H7 (cell line): ENCODE measurements at places on chromosomes 11 and 22.

- no peak for DNase-seq
These were observed 76.9 kb upstream of the CADM1 start for GRCh38 chr11:115580927-115581680.

DNA sequence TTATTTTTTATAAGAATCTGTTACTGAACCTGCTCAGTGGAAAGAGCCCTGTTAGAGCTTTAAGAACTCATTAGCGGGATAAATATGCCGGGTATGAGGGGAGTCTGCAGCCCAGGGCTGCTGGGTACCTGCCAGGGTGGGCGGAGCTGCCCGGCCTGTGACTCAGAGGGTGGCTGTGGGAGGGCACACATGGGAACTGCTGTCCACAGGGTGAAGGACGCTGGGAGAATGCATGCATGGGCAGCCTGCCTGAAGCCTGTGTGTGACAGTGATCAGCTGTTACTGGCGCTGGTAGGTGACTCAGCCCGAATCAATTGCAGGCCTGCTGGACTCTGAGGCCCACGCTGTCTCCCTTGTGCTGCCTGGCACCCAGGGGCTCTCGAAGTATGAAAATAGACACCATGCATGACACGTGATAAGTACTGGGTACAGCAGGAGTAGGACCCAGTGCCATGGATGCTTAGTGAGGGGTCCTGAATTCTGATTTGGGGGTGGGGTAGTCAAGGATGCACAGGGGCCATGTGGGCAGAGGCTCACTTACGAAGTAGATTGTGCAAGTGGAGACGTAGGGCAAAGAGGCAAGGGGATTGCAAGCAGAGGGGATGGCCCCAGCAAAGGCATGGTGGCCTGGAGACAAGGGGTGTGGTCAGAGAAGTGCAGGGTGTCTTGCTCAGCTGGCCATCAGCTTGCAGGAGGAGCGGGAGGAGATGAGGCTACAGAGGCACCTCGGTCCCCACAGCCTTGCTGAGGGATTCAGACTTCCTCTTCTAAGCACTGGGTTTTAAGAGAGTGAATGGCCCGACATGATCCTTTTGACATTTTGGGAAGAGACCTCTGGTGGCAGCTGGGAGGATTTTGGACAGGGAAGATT lies 36.5 kb downstream of the GRIK4 start:
- DNase-seq, result no peak

DNA sequence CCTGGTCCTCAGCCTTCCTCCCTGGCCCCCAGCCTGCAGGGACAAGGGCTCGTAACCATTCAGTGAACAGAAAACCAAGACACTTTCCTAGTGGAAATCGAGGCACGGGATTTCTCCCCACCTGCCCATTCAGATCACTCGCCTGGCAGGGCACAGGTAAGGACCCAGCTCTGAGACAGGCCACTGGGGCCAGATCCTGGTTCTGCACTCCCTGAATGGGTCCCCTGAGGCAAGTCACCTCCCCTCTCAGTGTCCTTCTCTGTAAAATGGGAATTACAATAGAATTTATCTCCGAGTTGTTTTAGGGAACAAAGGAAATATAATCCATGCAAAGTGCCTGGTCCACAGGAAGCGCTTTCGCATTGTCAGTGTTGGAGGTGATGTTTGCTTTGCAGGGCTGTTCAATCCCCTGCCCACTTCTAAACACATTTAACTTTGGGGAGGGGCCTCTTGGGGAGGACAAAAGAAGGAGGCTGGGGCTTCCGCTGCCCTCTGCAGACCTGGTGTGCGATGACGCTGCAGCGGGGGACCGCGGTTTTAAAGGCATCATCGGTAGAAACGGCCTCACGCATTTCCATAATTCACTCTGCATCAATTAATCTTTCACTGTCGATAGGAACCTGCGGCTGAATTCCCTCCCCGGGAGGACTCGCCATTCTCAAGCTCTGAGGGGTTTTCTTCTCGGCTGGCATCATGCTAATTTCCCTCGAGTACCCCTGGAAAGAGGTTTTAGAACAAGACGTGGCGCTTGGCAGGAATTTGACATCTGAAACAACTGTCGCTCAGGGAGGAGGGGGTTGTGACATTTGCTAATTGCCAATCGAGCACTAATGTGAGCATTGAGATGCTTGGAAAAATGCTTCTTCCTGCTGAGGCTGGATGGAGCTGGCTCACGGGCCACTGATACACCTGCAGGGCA lies 70.4 kb upstream of the FGF3 start:
- peak; percentile 83 for DNase-seq

- DNase-seq, result peak; percentile 58
These were observed 53.9 kb downstream of the MN1 start for GRCh38 chr22:27747396-27748221.

- no peak for DNase-seq
These were observed 12.0 kb upstream of the GAB2 start for GRCh38 chr11:78429660-78430059.

DNA sequence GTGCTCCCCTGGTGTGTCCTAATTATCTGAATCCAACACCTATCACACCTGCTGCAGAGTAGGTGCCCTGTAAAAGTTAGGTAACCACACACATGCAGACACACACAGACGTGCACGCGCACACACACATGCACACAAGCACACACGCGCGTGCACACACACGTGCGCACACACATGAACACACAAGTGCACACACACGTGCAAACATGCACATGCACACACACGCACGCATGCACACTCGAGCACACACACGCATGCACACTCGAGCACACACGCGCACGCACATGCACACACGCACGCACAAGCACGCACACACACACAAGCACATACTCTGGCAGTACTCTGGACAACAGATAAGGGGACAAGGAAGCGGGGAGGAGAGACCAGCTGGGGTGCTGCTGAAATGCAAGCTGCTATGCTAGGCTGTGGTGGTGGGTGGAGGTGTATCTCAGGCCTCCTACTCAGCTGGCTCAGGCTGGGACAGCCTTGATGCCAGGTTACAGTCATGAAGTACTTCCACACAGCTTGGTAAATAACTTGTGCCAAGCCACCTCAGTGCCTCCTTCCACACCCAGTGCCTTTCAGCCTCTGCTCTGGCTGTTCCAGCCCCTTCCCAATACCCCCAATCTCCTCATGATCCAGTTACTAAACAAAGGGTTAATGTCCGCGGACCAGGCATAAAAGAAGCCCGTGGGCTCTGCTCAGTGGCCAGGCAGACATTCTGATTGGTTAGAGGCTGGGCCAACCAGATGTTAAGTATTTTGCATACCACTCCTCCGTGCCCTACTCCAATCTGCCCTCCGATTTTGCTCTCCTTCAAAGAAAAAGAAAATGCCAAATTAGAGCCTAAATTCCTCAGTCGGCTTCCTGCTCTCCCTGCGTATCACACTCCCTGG lies 374.1 kb downstream of the TENM4 start:
- DNase-seq, result peak; percentile 91

DNA sequence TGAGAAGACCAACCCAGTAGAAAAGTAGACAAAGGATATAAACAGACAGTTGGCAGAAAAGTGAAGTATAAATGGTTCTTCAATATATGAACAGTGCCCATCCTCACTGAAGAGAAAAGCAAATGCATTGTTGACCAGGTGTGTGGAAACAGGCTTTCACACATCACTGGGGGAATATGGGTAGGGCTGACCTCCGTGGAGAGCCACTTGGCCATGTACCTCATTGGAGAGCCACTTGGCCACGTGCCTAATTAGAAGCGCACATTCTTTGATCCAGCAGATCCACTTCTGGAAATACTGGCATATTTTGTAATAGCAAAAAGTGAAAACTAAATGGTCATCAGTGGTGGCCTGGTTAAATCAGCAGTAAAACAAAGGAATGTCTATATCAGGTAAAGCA lies 43.2 kb downstream of the PPP6R3 start:
- DNase-seq, result no peak

- no peak for DNase-seq
These were observed 6.0 kb downstream of the MALAT1 start for GRCh38 chr11:65504674-65505465.

GRCh38 chr22:49749885-49750510 lies 77.7 kb downstream of the BRD1 start:
- peak; percentile 53 for DNase-seq

GRCh38 chr11:62909107-62909894 lies 11.9 kb downstream of the CHRM1 start:
- DNase-seq, result peak; percentile 95

- DNase-seq, result no peak
These were observed 74.4 kb downstream of the WNT11 start for GRCh38 chr11:76131671-76132631.

- no peak for DNase-seq
These were observed 389.1 kb downstream of the AASDHPPT start for GRCh38 chr11:106466521-106467080.

- no peak for DNase-seq
These were observed 21.2 kb downstream of the PTPRJ start for GRCh38 chr11:48001438-48002021.

DNA sequence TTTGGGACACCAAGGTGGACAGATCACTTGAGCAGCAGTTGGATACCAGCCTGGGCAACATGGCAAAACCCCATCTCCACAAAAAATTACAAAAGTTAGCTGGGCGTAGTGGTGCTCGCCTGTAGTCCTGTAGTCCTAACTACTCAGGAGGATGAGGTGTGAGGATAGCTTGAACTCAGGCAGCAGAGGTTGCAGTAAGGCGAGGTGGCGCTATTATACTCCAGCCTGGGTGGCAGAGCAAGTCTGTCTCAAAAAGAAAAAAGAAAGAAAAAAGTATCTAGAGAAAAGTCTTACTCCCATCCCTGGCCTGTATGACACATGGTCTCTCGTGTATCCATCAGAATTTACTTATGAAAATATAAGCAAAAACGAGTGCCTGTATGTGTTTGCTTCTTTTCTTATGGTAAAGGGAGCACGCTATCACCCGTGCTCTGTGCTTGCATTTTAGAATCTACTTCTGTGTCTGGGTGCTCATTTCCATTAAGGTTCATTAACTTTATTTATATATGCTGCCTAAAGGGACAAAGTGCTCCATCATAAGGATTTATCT lies 15.4 kb upstream of the CPT1A start:
- DNase-seq, result no peak

DNA sequence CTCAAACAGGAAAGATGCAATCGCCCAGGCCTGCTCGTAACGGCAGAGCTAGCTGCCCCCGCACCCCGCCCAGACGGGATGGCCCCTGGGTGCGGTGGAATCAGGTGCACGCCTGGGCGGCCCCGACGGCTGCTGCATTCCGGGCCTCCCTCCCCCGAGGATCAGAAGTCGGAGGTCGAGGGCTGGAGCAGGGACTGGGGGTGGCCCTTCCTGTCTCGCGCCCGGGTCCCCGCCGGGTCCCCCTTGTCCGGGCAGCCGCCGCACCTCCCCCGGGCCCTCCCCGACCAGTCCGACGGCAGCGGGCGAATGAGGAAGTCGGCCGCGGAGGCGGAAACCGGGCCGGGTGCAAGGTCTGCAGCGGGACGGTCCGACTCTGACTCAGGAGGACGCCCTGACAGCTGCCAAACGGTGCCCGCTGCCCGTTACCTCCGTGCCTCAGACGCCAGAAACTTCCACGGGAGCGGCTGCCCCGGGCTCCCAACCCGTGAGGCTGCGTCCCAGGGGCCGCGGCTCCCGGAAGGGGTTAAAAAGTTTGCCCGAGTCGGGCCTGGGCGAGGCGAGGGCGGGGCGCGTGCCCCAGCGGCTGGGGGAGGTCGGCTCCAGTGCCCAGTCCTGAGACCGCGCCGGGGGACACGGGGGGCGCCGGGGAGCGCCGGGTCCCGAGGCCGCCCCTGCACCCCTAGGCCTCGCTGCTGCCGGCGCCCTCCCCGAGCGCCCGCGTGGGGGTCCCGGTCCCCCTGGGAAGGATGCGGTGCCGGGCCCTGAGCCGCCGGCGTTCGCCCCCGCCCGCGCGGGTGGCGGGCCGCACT lies 663 bp downstream of the MYH9 start:
- peak; percentile 77 for DNase-seq

- DNase-seq, result peak; percentile 70
These were observed 15.6 kb upstream of the INCENP start for GRCh38 chr11:62108017-62108750.

DNA sequence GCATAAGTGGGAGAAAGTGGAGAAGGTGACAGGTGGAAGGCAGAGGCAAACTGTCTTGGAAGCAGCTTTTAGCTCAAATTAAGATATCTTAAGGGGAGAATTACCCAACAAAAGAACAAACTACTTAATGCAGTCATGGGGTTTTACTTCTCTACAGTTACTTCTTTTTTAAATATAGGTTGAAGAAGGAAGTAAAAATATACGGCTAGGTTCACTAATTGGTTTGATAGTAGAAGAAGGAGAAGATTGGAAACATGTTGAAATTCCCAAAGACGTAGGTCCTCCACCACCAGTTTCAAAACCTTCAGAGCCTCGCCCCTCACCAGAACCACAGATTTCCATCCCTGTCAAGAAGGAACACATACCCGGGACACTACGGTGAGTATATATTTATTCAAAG lies 40.8 kb downstream of the PDHX start:
- DNase-seq, result no peak

DNA sequence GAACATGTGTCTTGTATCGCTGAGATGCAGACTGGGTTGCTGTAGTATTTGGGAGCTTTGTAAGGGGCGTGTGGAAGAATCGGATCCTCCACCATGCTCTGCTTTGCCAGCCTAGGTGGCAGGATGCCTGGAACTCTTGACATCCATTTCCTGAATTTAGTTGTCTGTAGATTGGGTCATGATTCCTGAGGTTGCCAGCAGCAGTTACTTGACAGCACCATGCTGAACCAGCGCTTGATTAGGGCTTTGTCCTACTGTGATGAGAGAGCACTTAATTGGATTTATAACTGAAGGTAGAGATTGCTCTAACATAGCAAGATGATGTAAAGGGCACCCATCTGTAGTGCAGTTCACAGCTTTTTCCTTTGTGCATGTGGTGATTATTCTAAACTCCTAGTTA lies 75.6 kb upstream of the HORMAD2 start:
- no peak for DNase-seq

GRCh38 chr22:35839841-35840301 lies 122.2 kb downstream of the APOL5 start:
- DNase-seq, result no peak

DNA sequence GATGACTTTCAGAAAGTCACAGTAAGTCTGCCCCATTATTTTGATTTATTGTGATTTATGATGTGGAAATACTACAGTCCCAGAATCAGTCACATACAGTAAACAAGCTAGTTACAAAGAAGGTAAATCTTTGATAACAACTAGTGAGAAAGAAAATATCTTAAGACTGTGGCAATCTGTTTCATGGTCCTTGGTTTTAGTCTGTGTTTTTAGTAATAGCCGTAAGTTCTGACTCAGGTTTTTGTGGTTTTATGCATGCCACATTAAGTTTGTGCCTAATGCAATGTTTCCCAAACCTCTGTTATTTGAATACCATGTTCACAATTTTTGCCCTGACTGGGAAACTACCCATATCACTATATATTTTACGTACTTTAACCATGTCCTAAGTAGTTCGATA lies 6.7 kb downstream of the CEP295 start:
- DNase-seq, result no peak

DNA sequence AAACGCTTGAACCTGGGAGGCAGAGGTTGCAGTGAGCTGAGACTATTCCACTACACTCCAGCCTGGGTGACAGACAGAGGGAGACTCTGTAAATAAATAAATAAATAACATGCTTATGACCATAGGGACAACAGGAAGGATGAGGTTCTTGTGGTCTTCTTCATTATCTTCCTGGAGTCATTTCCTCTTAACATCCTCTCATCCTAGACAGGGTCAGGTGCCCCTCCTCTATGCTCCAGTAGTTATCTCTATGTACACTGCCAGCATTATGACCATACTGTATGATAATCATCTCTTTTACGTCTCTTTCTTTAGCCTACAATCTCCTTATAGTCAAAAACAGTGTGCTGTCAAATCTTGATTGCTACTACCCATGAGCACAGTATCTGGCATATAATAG lies 17.7 kb downstream of the RAB30 start:
- no peak for DNase-seq

- no peak for DNase-seq
These were observed 15.9 kb upstream of the GRK2 start for GRCh38 chr11:67250059-67251043.
